HEK293T (cell line): ENCODE measurements at places on chromosomes 7 and 10.

GRCh38 chr10:78894841-78895195, 173.9 kb upstream of the ZMIZ1 start:
- no peak for DNase-seq

- peak; percentile 41 for DNase-seq
Measured at GRCh38 chr10:930625-931325, 730 bp downstream of the LARP4B start.

- DNase-seq, result no peak
Measured at GRCh38 chr7:157729566-157729965, 392.8 kb downstream of the DNAJB6 start.

DNA sequence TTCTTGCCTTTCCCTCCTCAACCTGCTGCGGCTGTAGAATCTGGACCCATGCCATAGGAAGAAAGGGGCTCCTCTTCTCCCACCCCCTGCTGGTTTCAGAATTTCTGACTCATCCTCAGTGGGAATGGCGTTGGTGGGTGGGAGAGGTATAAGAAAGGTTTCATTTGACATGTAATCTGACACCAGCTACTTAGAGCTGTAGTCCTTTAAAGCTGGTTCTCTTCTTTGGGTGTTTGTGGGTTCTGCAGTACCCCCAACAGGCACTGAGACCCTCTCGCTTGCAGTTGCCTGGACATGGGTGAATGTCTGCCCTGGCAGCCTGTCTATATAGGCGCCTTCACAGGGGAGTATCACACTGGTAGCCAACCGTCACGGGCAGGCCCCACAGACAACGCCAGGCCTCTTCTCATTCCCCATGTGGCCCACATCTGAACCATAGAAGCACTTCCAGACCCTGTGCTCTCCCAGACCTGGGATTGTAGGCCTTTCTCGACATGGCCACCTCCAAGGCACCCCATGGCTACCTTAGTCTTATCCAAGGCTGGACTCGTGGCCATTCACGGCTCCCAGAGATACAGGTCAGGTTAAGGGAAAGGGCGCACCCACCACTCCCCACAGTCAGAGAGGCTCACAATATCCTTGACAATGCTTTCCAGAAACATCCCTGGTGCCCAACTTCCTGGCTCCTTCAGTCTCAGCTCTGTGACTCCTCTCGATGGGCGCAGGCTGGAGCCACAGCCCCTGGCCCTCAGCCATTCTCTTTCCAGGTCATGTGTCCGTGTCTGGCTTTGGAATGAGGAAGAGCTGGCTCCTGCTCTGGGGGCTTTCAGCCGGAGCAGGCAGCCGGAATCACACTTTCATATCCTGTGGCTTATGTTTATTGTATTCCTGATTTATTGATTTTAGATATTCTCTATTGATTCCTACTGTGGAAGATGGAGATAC, 17.5 kb downstream of the ZNF862 start:
- DNase-seq, result peak; percentile 61

GRCh38 chr7:75861636-75862035, 17.2 kb upstream of the RHBDD2 start:
- no peak for DNase-seq

DNA sequence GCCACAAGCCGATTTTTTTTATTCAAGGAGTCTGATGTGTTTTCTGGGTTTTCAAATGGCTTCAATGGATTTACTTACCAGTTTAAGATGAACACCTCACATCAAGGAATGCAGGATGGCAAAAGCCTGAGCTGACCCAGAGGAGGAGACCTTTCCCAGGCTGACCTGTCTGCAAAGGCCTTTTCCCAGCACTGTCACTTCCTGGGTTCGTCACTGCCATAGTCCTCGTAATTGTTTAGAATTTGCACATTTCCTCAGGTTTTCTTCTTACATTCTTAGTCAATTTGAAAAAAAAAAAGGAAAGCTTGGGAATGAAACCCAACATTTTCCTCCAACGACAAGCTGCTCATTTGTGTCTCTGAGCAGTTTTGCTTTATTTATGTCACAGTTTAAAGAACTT, 42.0 kb downstream of the PTER start:
- no peak for DNase-seq

DNA sequence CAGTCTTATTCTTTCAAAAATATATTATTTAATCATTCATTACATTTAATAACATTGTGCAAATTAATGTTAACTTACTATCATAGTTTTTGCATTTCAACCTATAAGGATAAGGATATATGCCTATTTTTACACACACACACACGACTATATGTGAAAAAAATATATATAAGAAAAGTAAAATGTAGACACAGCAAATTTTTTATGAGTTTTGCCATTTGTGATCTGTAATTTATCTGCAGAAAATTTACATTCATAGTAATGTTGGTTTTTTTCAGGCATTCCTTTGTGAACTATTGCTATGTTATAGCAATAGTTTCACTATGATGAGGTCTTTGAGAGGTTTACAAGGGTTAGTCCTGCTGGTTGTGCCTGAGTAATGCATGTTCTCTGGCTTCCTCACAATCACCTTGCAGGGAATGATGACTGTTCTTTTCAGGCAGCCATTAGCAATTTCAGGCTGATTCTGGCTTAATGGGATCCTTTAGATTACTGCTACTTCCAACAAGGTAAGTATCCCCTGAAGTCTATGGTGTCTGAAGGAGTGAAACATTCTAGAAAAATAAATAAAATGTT, 183.7 kb upstream of the CDK1 start:
- peak; percentile 20 for DNase-seq

GRCh38 chr7:68706291-68706690, 892.0 kb upstream of the AUTS2 start:
- DNase-seq, result no peak

- no peak for DNase-seq
Measured at GRCh38 chr10:21191512-21191911, 294.4 kb upstream of the NEBL start.

DNA sequence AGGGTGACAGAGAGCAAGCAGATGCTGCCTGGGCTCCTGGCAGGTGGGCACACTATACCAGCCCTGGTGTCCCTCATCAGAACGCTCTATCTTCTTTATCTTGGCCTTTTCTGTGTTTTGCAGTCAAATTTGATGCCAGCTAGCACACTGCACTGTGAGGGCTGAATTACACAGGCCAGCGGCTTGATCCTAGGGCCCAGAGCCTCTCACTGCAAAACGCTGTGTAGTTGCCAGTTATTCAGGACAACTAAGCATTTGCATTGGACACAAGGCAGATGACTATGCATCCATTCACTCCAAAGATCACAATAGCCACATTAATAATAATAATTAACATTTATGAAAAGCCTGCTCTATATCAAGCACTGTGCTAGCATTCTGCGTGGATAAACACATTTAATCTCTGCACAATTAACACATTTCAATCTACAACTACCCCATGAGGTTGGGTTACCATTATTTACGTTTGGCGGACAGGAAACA, 100.3 kb downstream of the PAXIP1 start:
- DNase-seq, result no peak

- DNase-seq, result no peak
Measured at GRCh38 chr7:149257146-149257545, 4.8 kb upstream of the ZNF783 start.

- DNase-seq, result no peak
Measured at GRCh38 chr7:158858592-158859503, 2.5 kb downstream of the DYNC2I1 start.

DNA sequence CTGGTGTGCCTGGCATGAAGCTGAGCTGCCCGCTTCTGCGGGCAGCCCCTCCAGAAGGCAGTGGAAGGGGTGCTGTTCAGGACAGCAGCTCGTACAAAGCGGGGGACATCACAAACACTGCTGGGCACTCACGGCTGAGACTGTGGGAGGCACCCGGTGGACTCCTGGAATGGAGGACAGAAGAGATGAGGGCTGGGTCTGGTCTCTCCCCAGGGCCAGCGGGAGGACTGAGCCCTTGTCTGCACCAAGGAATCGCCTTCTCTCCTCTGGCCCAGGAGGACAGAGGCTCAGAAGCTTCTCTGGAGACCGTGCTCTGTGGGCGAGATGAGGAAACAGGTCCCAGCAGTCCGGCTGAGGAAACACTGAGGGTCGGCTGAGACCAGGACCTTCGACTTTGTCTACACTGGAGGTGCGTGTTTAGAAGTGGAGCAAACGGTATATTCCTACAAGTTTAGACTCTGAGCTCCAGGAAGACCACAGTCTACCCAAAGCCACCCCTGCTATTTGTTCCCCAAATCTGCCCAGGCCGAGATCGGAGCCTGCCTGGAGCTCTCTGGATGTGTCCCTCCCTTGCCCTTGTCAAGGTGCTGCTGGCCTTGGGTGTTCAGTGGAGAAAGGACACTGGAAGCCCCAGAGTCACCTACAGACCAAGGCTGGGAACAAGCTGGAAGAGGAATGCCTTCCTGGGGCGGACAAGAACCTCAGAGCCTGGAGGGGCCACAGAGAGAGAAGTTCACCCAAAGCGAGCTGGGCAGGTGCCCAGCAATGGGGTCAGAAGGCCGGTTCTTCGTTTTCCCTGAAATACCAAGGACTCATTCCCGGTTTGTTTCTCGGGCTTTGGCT, 12.9 kb upstream of the INPP5A start:
- DNase-seq, result no peak

DNA sequence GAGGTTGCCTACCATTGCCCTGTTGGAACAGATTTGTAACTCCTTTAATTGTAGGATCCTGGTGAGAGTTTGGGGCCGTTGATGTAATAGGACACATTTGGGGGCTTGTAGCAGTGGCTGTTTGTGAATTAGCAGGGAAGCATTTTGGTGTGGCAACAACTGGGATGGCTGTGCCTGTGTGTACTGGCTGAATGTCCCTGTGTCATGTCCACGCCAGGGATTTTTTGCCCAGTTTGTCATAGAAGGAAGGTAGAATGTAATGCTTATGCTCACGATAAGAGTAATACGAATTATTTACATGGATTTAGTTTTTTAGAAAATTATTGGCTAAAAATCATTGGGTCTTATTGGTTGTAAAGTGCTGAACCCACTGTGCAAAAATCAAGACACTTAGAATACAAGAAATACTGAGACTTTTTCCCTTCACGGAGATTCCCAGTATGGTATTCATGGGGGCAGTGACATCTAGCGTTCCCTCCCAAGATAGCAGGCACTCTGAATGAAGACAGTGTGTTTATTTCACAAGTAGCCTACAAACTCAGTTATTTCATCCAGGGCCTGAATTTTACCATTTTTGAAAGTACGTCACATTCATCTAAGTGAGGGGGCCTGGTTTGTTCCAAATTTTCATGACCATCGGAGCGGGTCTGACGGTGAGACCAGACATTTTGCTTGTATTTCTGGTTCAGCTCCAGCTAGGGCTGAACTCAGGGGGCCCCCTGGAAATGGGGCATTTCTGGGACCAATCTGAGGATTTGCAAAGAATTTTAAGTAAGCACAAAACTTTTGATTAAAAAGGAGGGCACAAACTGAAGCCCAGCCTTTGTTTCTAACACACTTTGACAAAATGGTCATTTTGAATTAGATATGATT, 74.7 kb downstream of the CACNB2 start:
- peak; percentile 55 for DNase-seq

- DNase-seq, result no peak
Measured at GRCh38 chr7:51309361-51310130, 7.1 kb downstream of the COBL start.

- no peak for DNase-seq
Measured at GRCh38 chr10:102588875-102589274, 55.4 kb upstream of the TRIM8 start.

DNA sequence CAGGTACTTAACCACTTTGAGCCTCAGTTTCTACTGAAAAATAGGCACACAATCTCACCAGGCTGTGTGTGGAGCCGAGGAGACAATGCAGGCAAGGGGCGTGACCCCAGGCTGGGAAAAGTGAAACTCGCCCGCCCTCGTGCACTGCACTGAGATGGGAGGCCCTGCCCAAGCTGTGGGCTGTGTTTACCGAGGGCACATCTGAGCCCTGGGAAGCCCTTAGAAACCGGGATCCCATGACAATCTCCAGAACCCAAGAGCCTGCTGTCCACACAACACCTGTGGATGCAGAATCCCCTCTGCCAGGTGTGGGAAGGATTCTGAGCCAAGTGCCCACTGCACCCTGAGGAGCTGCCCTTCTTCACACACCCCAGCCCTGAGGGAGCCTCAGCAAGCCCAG, 198.3 kb downstream of the GRID1 start:
- DNase-seq, result no peak

- no peak for DNase-seq
Measured at GRCh38 chr10:101834341-101834740, 9.3 kb downstream of the KCNIP2 start.

GRCh38 chr7:131057015-131057793, 270.5 kb upstream of the MKLN1 start:
- no peak for DNase-seq

GRCh38 chr7:28018446-28018845, 162.1 kb downstream of the JAZF1 start:
- no peak for DNase-seq

- no peak for DNase-seq
Measured at GRCh38 chr7:22115689-22116088, 170.0 kb upstream of the CDCA7L start.

DNA sequence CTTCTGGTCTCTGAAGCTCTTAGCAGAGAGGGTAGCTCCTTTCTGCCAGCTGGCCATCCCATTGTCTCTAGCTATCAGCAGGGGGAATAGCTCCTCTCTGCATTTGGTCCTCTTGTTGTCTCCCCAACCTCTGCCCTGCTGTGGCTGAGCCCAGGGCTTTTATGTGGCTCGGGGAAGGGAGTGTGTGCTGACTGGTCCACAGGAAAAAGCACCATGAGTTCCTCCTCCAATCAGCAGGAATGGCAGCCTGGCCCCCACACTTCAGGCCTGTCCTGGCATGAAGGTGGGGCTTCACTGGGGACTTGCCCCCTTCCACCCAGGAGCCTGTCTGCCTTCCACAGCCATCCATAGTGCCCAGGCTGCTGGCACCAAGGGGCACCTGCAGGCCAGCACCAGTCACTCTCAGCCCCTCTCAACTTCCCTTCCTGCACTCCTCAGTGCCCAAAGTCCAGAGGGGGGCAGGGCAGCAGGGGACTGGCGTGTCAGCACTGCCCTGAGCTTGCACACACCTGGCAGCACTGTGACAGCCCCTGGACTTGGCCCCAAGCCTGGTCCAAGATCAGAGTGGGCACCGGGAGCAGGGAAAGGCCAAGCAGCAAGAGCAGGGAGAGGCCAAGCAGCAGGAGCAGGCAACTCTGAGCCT, 36.2 kb downstream of the NOLC1 start:
- DNase-seq, result no peak

DNA sequence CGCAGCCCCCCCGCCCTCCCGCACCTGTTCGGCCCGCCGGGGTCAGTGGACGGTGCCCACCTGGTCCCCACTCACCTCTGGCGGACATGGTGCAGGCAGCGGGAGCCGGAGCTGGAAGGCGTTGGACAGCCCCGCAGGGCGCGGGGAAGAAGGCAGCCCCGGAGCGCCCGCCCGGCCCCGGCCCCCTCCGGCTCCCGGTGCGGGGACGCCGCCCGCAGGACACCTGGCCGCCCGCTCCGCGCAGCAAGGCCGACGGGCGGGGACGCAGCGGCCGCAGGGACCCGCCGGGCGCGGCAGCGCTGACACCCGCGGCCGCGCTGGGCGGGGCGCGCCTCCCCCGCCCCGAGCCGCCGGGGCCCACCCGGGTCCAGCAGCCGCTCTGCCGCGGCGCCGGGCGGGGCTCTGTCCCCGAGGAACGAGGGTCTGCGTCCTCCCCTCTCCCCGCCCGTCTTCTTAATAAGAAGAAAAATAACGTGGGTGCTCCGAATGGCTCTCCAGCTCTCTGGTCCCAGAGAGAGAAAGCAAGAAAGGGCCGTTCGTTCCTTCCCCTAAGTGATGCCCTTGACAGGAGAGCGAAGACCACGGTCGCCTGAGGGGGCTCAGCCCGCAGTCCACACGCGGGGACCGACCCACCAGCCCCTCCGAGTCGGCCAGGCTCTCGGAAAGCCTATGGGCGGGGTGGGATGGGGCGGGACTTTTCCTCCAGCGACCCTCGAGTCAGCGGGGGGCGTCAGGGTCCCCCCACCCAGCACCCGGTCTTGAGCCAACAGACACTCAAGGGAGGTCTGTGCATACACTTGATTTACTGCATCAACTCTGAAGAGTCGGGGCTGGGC, 53.4 kb upstream of the FHIP2A start:
- DNase-seq, result peak; percentile 59
